ENCODE measurements at places on chromosomes 4 and X.

GRCh38 chr4:119508281-119508680 is 120.3 kb downstream of the PDE5A start:
- DNase-seq = no peak

DNA sequence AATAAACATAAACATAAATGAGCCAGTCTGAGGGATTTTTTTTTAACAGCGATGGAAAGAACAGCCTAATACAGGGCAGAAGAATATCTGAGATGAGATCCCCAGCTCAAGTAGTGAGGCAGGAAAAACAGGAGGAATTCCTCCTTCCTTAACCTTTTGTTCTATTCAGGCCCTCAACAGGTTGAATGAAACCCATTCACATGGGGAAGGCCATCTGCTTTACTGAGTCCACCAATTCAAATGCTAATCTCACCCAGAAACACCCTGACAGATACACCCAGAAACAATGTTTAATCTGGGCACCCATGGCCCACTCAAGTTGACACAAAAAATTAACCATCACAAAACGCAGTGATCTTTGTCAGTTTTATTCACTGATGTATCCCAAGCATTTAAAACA is 45.5 kb downstream of the SMIM31 start:
- no peak for DNase-seq

- no peak for DNase-seq
These were observed 422.6 kb upstream of the DIPK2B start for GRCh38 chrX:45623266-45623665.

- DNase-seq = no peak
These were observed 128.2 kb upstream of the RASGEF1B start for GRCh38 chr4:81599742-81600380.

DNA sequence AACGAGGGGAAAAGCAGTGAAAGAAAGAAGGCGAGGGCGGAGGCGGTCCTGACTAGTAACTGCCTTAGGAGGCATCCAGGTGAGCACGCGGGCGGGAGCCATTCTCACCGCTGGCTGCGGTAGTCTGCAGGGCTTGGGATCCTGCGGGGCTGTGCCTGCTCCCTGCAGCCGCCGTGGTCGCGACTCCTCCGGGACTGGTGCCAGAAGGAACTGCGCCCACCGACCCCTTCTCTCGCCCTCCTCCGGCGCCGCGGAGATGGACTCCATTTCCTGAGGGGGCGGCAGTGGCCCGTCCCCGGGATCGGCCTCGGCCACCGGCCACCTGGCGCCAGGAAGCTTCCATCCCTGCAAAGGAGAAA is 543 bp downstream of the NFXL1 start:
- no peak for DNase-seq

GRCh38 chrX:139639253-139639652 is 68.7 kb downstream of the MCF2 start:
- no peak for DNase-seq

GRCh38 chr4:6633091-6633906 is 7.2 kb upstream of the MRFAP1 start:
- DNase-seq = no peak

GRCh38 chrX:41468647-41469323 is 21.6 kb downstream of the NYX start:
- DNase-seq = no peak

DNA sequence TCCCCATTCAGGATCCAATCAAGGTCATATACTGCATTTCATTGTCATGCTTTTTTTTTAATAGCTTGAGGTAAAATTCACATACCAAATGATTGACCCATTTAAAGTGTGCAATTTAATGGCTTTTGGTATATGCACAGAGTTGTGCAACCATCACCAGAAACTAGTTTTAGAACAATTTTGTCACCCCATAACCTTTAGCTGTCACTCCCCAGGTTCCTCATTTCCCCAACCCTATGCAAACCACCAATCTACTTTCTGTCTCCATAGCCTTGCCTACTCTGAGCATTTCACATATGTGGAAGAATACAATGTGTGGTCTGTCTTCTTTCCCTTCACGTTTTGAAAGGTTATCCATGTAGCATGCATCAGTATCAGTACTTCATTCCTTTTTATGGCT is 1.4 kb upstream of the SMAD1 start:
- DNase-seq = no peak

GRCh38 chrX:109774706-109775105 is 41.6 kb upstream of the ACSL4 start:
- no peak for DNase-seq

GRCh38 chr4:91829531-91829930 is 474.2 kb upstream of the GRID2 start:
- no peak for DNase-seq

- DNase-seq = no peak
These were observed 857 bp downstream of the SCML1 start for GRCh38 chrX:17737986-17738713.

DNA sequence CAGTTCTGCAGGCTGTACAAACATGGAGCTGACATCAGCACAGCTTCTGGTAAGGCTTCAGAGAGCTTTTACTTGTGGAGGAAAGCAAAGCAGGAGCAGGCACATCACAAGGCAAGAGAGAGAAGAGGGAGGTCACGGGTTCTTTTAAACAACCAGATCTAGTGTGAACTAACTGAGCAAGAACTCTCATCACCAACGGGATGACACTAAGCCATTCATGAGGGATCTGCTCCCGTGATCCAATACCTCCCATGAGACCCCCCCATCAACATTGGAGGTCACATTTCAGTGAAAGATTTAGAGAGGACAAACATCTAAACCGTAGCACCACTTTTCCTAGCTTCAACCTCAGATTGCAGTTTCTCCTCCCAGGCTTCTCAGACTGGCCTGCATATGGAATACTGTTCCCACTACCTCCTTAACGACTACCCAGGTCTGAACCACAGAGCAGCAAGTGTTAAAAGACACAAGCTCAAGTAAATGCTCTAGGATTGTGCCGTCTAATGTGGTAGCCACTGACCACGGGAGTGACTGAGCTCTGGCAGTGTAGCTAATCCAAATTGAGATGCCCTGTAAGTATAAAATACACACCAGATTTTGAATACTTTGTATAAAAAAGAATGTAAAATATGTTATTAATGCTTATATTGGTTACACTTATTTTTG is 192.7 kb downstream of the PTTG2 start:
- DNase-seq = no peak
